ENCODE measurements at places on chromosomes 7 and 10. TPM values are rescaled to one million over a fixed set of nuclear protein-coding genes. Genes with fewer than 3 reads are reported as not detected.

Gene SCRN1
- total RNA-seq, result 146 TPM

Gene PNLIP
- total RNA-seq, result not detected

Gene ABCB4
- 0.99 TPM for total RNA-seq

Gene GOLGA7B
- total RNA-seq, result 0.03 TPM

Gene SPDYE16
- not detected for total RNA-seq

Gene LRGUK
- 0.10 TPM for total RNA-seq

Gene NODAL
- total RNA-seq, result not detected

Gene GATA3
- total RNA-seq, result not detected

Gene EPDR1
- total RNA-seq, result 43.8 TPM

Gene EPO
- not detected for total RNA-seq

Gene SLC18A2
- under 0.01 TPM for total RNA-seq

Gene TEX47
- not detected for total RNA-seq

Gene ZPBP
- not detected for total RNA-seq

Gene SMKR1
- total RNA-seq, result 0.20 TPM

Gene DYDC2
- not detected for total RNA-seq

Gene CTNNA3
- total RNA-seq, result 0.03 TPM

Gene GRK5
- total RNA-seq, result 60.3 TPM

Gene FEZF1
- total RNA-seq, result not detected

Gene NRAP
- total RNA-seq, result under 0.01 TPM

Gene ZNF467
- 1.6 TPM for total RNA-seq

Gene SPDYE9
- not detected for total RNA-seq

Gene OR9A2
- total RNA-seq, result not detected

Gene TAS2R4
- total RNA-seq, result 1.9 TPM

Gene NKX2-3
- not detected for total RNA-seq

Gene ANXA8L1
- total RNA-seq, result not detected

Gene TSPAN15
- 1.7 TPM for total RNA-seq

Gene CHST3
- 49.4 TPM for total RNA-seq

Gene RSPH10B
- total RNA-seq, result 0.63 TPM

Gene CYP3A7
- total RNA-seq, result not detected

Gene ASB4
- total RNA-seq, result not detected

Gene PLEKHA1
- 27.9 TPM for total RNA-seq

Gene MTG1
- total RNA-seq, result 19.9 TPM

Gene TAC1
- total RNA-seq, result not detected

Gene SLC16A12
- total RNA-seq, result 0.33 TPM

Gene DNAH11
- 0.92 TPM for total RNA-seq

Gene OR2A5
- not detected for total RNA-seq

Gene PLAC9
- 8.0 TPM for total RNA-seq

Gene ZNF32
- total RNA-seq, result 19.4 TPM

Gene C10orf105
- total RNA-seq, result under 0.01 TPM

Gene PKD2L1
- not detected for total RNA-seq

Gene TMEM140
- total RNA-seq, result 17.7 TPM

Gene ITIH5
- total RNA-seq, result 3.6 TPM

Gene OPN1SW
- total RNA-seq, result not detected

Gene CRHR2
- not detected for total RNA-seq

Gene HOXA10
- not detected for total RNA-seq

Gene GRM3
- total RNA-seq, result not detected

Gene TMEM176A
- not detected for total RNA-seq

Gene SNCG
- total RNA-seq, result 13.0 TPM

Gene MACC1
- 0.50 TPM for total RNA-seq

Gene CC2D2B
- 0.07 TPM for total RNA-seq

Gene GHRHR
- not detected for total RNA-seq

Gene SPDYE5
- total RNA-seq, result not detected

Gene GJD4
- 0.10 TPM for total RNA-seq
